Spinal cord (tissue), 10 donors: ENCODE measurements at places on chromosomes 11 and 22. TPM values are rescaled to one million over a fixed set of nuclear protein-coding genes. Genes with fewer than 3 reads are reported as not detected.

DNAJB13 gene
- 5.1 TPM for polyA plus RNA-seq

OR5A1 gene
- not detected for polyA plus RNA-seq

BRSK2 gene
- polyA plus RNA-seq, result 95.0 TPM

TRIM51 gene
- polyA plus RNA-seq, result not detected
